ENCODE measurements at places on chromosomes 16 and 17.

- peak; percentile 83 for DNase-seq
Observed at GRCh38 chr17:29567554-29568330, 759 bp upstream of the TP53I13 start.

DNA sequence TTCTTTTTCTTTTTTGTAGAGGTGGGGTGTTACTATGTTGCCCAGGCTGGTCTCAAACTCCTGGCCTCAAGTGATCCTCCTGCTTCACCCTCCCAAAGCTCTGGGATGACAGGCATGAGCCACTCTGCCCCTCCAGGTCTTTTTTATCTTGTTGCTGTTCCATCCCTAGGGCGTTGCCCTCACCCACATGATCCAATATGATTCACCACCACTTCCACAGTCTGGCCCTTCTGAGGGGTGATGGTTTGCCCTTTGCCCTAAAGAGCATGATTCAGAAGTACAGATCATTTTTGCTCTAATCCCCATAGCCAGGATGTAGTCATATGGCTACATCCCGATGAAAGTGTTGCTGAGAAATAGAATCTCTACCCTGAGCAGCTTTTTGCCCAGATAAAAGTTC, 18.8 kb downstream of the STX4 start:
- peak; percentile 27 for DNase-seq

- DNase-seq: no peak
Observed at GRCh38 chr17:28346199-28346580, 10.6 kb downstream of the TNFAIP1 start.

- DNase-seq: no peak
Observed at GRCh38 chr16:86571530-86571915, 4.9 kb downstream of the FOXC2 start.

GRCh38 chr17:27974531-27975145, 67.8 kb upstream of the NLK start:
- no peak for DNase-seq

GRCh38 chr16:57840833-57841232, 38.5 kb upstream of the KIFC3 start:
- DNase-seq: no peak

- no peak for DNase-seq
Observed at GRCh38 chr16:82943371-82943770, 316.6 kb downstream of the CDH13 start.

DNA sequence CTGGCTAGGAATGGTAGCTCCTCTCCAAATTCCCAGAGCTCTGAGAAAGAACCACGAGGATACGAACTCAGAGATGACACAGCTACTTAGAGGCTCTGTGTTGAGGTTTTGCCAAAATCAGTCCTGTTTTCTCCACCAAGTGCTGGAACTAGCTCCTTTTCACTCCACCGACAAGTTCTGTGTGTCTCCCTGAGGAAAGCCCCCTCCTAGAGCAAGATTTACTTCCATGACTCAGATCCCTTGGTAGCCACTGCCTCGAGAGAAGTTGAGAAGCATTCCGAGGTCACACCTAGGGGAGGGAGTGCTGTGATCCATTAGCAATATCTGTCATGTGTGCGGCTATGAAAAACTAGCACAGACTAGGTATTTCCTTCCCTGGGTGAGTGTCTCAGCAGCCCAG, 30.6 kb downstream of the IL21R start:
- no peak for DNase-seq

DNA sequence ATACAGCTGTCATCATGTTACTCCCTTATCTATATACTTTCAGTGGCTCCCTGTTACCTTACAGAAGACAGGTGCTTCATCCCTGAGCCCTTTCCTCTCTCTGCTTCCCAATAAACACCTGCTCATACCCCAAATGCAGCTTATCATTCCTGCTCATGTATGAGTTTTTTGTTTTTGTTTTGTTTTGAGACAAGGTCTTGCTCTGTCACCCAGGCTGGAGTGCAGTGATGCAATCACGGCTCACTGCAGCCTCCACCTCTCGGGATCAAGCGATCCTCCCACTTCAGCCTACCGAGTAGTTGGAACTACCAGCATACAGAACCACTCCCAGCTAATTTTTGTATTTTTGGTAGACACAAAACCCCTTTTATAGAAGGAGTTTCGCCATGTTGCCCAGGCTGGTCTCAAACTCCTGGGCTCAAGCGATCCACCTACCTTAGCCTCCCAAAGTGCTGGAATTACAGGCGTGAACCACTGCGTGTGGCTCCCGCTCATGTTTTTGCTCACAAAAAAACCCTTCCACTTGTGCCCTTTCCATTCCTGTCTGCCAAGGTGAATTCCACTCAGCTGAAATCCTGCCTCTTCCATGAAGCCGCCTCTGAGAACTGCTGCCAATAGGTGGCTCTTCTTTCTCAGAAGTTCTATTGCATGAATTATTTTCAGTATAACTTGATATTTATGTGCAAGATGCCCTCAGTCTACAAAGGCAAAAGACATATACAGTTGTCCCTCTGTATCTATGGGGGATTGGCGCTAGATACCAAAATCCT, 7.9 kb upstream of the RNF157 start:
- DNase-seq: no peak

DNA sequence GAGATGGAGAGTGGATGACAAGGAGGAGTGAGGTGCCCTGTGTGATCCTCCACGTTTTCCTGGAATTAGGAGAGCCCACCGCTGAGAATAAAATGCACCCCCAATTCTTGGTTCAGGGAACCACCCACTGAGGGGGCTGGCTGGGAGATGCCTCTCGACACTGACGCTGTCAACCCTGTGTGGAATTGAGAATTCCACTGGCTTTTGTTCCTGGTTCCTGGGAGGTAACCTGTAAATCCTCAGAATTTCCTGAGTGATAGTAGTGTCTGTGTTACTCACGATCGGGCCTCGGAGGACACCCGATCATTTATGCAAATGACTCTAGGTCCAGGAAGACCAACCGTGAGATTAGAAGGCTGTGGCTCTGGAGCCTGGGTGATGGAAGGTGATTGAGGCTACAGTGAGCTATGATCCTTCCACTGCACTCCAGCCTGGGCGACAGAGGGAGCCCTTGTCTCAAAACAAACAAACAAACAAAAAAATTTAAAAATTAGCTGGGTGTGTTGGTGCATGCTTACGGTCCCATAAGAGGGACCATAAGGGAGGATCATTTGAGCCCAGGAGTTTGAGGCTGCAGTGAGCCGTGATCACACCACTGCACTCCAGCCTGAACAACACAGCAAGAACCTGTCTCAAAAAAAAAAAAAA, 11.7 kb upstream of the PRPSAP1 start:
- no peak for DNase-seq

GRCh38 chr16:13005721-13006247, 104.4 kb downstream of the SHISA9 start:
- no peak for DNase-seq

DNA sequence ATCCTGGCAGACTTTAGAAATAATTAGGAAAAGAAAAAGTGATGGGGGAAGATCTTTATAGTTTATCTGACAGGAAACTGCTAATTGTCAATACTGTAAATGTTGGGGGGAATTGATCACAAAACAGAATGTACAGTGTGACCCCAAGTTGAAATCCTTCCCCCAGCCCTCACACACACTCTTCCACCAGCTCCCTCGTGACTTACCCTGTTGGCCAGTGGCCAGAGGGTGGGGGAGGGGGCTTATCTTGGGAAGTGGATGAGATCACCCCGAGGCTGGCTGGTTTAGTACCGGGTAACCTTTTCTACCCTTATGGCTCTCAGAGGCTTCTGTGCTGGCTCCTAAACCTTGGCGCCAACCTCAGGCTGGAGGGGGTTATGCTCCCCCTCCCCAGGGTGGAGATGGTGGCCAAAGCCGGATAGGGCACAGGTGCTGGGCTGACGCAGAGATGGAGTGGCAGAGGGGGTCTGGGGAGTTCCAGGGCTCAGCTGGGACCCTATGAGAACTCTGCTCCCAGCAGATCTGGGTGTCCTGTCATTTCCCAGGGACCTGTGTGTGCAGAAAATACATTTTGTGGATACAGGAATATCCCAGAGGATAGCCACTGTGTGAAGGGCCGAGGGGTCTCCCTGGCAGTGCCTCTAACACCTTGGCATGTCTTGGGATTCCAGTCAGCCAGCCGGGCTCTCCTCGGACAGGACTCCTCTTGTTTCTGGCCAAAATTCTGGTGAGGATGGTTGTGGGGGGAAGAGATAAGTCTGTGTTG, 18.6 kb downstream of the CDH16 start:
- DNase-seq: no peak

DNA sequence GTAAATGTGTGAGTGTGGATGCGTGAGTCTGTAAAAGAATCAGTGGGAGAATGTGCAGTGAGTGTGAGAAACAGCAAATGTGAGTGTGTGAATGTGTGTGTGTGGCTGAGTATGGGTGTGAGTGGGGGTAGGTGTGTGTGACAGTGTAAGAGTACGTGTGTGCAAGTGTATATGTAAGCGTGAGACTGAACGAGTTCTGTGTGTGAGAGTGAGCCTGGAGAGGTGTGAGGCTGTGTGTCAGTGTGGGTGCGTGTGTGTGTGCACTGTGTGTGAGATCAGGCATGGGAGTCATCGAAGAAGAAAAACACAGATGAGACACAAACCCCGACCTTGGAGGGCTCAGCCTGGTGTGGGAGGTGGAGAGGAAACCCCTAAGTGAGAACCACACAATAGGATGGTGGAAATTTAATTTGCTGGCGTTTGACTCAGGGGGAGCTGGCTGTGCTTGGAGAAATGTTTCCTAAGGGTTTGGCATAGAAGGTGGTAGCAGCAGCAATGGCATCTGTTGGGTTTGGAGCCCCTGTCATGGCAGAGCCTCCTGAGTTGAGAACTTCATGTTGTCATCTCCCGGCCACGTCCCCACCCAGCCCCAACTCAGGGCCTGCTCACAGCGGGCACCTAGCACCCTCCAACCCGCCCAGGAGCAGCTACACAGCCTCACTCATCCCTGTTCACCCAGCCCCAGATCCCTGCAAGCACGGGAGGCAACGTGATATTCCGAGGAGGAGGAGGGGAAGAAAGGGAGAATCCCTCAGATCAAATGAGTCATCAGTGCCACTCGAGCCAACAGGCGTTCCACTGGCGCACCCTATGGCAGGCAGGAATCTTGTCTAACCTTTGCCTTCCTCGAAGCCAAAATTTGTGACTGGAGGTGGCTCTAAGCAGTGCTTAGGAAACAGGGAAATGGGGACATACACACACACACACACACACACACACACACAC, 14.3 kb upstream of the NUBP1 start:
- DNase-seq: no peak

DNA sequence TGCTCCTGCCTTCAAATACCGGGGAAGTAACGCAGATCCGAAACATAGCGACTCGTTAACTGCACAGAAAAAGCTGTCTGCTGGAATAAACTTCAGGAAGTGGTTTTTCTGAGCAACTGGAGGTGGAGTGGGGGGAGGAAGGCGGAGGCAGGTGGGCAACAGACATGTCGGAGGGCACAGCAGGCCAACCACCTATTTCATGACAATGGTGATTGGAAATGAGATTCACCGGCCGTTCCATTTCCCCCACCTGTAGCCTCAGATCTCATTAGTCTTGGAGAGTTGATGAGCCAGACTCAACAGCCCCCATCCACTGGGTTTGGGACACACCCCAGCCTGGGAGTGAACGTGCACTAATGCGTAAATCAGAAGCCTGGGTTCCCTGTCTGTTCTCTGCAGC, 7.7 kb upstream of the PECAM1 start:
- DNase-seq: no peak

DNA sequence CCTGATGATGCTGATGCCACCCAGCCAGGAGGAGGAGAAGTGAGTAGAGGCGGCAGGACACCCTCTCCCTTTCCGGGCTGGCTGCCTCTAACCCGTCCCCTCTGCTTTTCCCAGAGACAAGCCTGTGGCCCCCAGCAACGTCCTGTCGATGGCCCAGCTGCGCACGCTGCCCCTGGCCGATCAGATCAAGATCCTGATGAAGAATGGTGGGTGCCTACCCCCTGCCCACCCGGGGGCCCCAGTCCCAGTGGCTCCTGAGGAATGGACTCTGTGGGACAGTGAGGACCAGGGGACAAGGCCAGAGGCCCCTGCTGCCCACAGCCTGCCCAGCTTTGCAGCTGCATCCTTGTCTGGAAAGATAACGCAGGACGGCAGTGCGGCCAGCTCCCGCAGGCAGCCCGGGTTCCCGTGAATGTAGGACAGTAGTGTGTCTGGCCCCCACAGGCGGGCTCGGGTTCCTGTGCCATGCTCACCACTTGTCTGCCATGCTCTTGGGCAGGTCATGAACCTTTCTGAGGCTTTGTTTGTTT, 19.9 kb downstream of the POLR3E start:
- no peak for DNase-seq

DNA sequence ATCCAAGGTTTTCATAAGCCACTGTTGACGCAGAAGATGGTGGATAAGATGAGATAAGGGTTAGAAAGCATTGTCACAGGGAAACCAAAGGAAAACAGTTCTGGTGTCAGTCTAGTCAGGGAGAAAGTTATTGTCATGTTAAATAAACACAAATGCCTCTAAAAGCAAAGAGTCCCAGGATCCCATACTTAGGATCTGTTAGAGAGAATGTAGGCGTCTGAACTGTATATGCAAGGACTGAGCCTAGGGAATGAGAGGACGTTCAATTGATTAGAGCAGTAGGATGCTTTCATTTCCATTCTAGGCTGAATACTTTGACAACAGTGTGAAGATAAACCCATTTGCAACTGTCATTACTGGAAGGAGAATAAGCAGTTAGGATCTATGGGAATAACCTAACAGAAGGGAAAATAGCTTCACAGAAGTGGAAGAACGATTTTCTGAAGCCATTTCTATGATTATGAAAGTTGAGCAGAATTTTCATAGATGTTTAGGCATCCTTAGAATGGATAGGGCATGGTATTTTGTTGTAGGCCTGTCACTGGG, 1149.1 kb upstream of the CDH8 start:
- no peak for DNase-seq

DNA sequence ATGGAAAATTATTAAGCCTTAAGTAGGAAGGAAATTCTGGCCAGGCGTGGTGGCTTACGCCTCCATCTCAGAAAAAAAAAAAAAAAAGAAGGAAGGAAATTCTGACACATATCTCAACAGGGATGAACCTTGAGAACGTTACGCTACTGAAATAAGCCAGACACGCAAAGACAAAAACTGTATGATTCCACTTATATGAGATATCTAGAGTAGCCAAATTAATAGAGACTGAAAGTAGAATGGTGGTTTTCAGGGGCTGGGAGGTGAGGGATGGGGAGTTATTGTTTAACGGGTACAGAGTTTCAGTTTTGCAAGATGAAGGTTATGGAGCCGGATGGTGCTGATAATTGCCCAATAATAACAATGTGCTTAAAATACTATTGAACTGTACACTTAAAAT, 16.2 kb upstream of the HNF1B start:
- DNase-seq: no peak
